ENCODE measurements at places on chromosomes 5 and 9. TPM values are rescaled to one million over a fixed set of nuclear protein-coding genes. Genes with fewer than 3 reads are reported as not detected.

The OR1L6 gene
- not detected for total RNA-seq

The SLC34A3 gene
- not detected for total RNA-seq

DNA sequence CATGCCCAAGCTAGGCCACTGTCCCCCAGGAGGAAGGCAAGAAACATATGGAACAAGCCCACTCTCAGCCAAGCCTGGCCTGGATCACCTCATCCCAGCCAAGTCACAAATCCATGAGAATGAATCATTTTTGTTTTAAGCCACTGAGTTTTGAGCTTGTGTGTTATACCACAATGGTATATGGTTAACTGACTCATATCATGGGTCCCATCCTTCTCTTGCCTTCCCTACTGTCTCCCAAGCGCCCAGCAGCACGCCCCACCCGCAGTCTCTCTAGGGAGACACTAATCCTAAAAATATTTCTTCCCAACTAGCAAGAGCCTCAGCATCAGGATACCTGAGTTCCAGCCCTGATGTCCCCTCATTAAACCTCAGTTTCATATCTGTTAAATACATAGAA is 248.1 kb downstream of the CDK5RAP2 start:
- no peaks in the 10 kb centered on the region for H3K36me3 ChIP-seq
- H3K4me3 ChIP-seq, result no peak overlapping the region
- peak; percentile 31 for DNase-seq
- peaks cover 5% of the 10 kb centered on the region for H3K4me1 ChIP-seq
- no peaks in the 10 kb centered on the region for H3K27me3 ChIP-seq

- DNase-seq, result no peak
- no peaks in the 10 kb centered on the region for H3K36me3 ChIP-seq
- H3K4me3 ChIP-seq, result no peak overlapping the region
- H3K4me1 ChIP-seq, result no peaks in the 10 kb centered on the region
Observed at GRCh38 chr9:37917313-37917731, 13.4 kb upstream of the SLC25A51 start.

The PDZD2 gene
- total RNA-seq, result not detected

DNA sequence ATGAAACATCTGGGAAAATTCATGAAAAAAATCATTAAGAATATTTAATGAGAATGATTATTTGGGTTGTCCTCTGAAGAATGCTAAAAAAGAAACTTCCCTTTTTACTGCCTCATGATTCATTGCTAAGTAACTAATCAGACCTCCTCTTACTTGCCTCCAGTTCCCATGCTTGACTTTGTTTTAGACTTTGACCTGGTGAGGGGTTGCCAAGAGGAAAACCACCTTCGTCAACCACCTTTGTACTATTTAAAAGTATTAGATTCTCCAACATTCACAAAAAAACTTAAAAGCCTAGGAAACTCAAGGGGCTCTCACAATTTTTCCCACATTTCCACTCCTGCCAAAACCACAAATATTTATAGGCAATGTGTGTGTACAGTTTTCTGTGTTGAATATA is 115.2 kb upstream of the ST8SIA4 start:
- no peak for DNase-seq
- no peak overlapping the region for H3K27ac ChIP-seq
- H3K36me3 ChIP-seq, result no peaks in the 10 kb centered on the region
- no peak overlapping the region for H3K4me3 ChIP-seq

- peaks cover 25% of the 10 kb centered on the region for H3K4me1 ChIP-seq
- DNase-seq, result no peak
- no peaks in the 10 kb centered on the region for H3K27me3 ChIP-seq
- no peak overlapping the region for H3K27ac ChIP-seq
Observed at GRCh38 chr5:173884402-173885053, 3.6 kb upstream of the CPEB4 start.

DNA sequence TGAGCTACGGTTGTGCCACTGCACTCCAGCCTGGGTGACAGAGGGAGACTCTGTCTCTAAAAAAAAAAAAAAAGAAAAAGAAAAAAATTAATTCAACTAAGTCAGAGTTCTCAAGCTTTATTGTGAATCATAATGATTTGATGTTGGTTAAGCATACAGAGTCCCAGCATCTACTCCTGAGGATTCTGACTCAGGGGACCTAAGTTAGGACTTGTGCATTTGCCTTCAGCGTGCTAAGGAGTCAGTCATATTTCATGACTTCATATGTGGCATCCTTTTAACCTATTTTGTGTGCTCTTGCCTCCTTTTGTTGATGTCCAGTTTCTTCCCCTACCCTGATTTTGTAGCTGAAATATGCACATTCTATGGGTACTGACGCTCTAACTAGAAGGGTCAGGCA is 2.9 kb downstream of the MYOZ3 start:
- H3K36me3 ChIP-seq, result no peaks in the 10 kb centered on the region
- no peaks in the 10 kb centered on the region for H3K4me1 ChIP-seq
- no peak overlapping the region for H3K4me3 ChIP-seq
- peak; percentile 24 for DNase-seq

GRCh38 chr9:20512636-20513035 is 109.7 kb downstream of the MLLT3 start:
- peaks cover 18% of the 10 kb centered on the region for H3K4me1 ChIP-seq
- no peaks in the 10 kb centered on the region for H3K36me3 ChIP-seq
- H3K27ac ChIP-seq, result peak overlapping the region; percentile 58
- no peaks in the 10 kb centered on the region for H3K27me3 ChIP-seq
- DNase-seq, result peak; percentile 41

GRCh38 chr9:36443581-36443980 is 43.5 kb upstream of the RNF38 start:
- H3K4me3 ChIP-seq, result no peak overlapping the region
- no peaks in the 10 kb centered on the region for H3K27me3 ChIP-seq
- no peaks in the 10 kb centered on the region for H3K4me1 ChIP-seq
- no peak overlapping the region for H3K27ac ChIP-seq
- no peaks in the 10 kb centered on the region for H3K36me3 ChIP-seq

- peak; percentile 48 for DNase-seq
- no peaks in the 10 kb centered on the region for H3K36me3 ChIP-seq
- H3K4me3 ChIP-seq, result no peak overlapping the region
- no peak overlapping the region for H3K27ac ChIP-seq
Observed at GRCh38 chr5:168603746-168604145, 24.6 kb upstream of the PANK3 start.

GRCh38 chr9:94929369-94929756 is 202.9 kb downstream of the AOPEP start:
- H3K27me3 ChIP-seq, result no peaks in the 10 kb centered on the region
- H3K36me3 ChIP-seq, result peaks cover 4% of the 10 kb centered on the region
- peaks cover 11% of the 10 kb centered on the region for H3K4me1 ChIP-seq
- no peak for DNase-seq

- DNase-seq, result peak; percentile 55
- no peak overlapping the region for H3K4me3 ChIP-seq
- peaks cover 14% of the 10 kb centered on the region for H3K4me1 ChIP-seq
- H3K27ac ChIP-seq, result 0 out of 2 replicates have a peak overlapping the region, but pooled peaks have one; percentile 10
Observed at GRCh38 chr5:37831821-37832534, 7.9 kb downstream of the GDNF start.

The PCDHGB5 gene
- 13.2 TPM for total RNA-seq

- no peaks in the 10 kb centered on the region for H3K27me3 ChIP-seq
- no peak for DNase-seq
- H3K4me1 ChIP-seq, result peaks cover 31% of the 10 kb centered on the region
- peak overlapping the region; percentile 44 for H3K4me3 ChIP-seq
- H3K36me3 ChIP-seq, result no peaks in the 10 kb centered on the region
Observed at GRCh38 chr9:130824079-130824478, 11.0 kb upstream of the ABL1 start.

The PROB1 gene
- 2.3 TPM for total RNA-seq

DNA sequence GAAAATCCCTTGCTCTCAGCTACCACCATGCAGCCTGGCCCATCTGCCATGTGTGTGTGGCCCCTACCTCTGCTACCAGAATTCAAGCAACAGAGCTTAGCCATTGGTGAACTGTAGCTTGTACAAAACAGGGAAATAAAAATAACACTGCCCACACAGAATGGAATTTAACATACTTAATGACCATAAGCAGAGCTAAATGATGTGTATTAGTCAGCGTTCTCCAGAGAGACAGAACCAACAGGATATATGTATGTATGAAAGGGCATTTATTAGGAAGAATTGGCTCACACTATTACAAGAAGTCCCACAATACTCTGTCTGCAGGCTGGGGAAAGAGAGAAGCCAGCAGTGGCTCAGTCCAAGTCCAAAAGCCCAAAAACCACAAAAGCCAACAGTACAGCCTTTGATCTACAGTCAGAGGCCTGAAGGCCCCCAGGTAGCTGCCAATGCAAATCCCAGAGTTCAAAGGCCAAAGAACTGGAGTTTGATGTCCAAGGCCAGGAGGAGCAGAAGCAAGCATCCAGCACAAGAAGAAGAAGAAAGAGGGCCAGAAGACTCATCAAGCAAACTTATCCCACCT is 318.8 kb downstream of the DNAH5 start:
- DNase-seq, result peak; percentile 27
- no peaks in the 10 kb centered on the region for H3K36me3 ChIP-seq
- H3K27ac ChIP-seq, result no peak overlapping the region
- H3K4me1 ChIP-seq, result peaks cover 12% of the 10 kb centered on the region
- no peaks in the 10 kb centered on the region for H3K27me3 ChIP-seq
- no peak overlapping the region for H3K4me3 ChIP-seq

- no peak overlapping the region for H3K4me3 ChIP-seq
- no peaks in the 10 kb centered on the region for H3K4me1 ChIP-seq
- DNase-seq, result peak; percentile 18
- 0 out of 2 replicates have a peak, but pooled peaks cover 7% of the 10 kb centered on the region for H3K27me3 ChIP-seq
- no peaks in the 10 kb centered on the region for H3K36me3 ChIP-seq
Observed at GRCh38 chr5:132024789-132025402, 13.4 kb upstream of the ACSL6 start.
